Activated CD4-positive, alpha-beta T cell treated with anti-CD3 and anti-CD28 coated beads for 48 hours (primary cell): ENCODE measurements at places on chromosomes 2 and 18.

- DNase-seq, result no peak
These were observed 356.2 kb upstream of the SMIM21 start for GRCh38 chr18:75783566-75784281.

- no peak for DNase-seq
These were observed 44.6 kb downstream of the IRS1 start for GRCh38 chr2:226754821-226755604.

- peak; percentile 82 for DNase-seq
These were observed 23.6 kb upstream of the HES6 start for GRCh38 chr2:238263204-238264071.

- DNase-seq, result peak; percentile 18
These were observed 11.5 kb upstream of the TRIB2 start for GRCh38 chr2:12705230-12705629.

GRCh38 chr2:126910637-126911036 lies 11.9 kb downstream of the TEX51 start:
- no peak for DNase-seq

DNA sequence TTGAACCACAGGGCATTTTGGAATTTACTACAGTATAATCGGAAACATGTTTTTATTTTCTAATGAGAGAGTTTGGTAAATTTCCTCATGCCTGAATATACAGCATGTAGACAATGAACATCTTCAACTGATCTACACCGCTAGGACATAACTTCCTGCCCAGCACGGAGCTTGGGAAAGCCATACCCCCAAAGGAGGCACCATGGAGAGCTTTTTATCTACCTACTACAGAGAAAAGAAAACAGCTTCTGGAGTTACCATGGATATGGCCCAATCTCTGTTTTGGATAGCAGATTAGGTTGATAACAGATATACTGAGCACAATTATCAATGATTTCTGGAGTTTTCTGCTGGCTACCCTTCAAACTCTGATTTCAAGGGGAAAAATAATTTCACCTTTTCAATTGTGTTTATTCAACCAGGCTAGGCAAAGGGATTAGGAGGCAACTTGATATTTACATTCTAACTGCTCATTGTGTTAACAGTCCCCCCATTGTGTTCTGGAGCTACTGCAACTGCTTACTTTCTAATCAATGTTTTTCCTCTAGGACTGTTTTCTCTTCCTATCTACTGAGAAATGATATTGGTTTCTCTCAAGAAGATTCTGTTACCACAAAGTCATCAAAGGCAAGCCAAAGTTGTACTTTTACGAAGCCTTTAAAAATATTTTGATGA lies 123.0 kb upstream of the ARHGAP28 start:
- DNase-seq, result no peak

GRCh38 chr2:172597176-172597842 lies 41.4 kb downstream of the PDK1 start:
- no peak for DNase-seq

DNA sequence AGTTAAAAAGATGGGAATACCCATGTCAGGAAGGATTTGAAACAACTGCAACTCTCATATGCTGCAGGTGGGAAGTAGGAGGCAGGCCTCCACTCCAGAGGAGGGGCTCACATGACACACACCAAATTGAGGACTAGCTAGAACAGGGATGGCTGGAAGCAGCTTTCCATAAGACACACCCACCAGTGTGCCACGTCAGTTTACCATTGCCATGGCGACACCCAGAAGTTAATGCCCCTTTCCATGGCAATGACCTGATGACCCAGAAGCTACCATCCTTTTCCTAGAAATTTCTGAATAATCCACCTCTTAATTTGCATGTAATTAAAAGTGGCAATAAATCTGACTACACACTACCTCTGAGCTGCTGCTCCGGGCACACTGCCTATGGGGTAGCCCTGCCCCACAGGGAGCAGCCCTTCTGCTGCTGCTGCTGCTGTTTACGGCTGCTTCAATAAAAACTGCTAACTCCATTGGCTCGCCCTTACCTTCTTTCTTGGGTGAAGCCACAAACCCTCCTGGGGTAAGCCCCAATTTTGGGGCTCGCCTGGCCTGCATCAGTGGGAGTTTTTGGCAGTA lies 89.4 kb downstream of the RRM2 start:
- no peak for DNase-seq

DNA sequence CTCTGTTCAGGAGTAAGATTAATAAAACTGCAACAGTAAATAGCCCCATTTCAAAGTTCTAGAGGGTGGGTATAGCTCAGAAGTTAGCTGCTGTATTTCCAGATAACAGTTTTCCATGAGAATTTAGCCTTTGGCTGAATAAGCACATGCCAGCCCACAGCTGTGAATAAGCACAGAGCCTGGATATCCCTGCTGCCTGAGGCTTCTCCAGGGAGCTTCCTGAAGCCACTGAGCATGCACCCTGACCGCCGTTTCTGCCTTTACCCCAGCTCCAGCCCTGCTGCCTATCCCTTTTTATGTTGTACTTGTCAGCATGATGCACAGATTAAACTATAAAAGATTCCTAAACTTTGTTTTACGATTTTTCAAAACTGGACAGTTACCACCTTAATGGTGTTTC lies 85.3 kb downstream of the FEZ2 start:
- no peak for DNase-seq

DNA sequence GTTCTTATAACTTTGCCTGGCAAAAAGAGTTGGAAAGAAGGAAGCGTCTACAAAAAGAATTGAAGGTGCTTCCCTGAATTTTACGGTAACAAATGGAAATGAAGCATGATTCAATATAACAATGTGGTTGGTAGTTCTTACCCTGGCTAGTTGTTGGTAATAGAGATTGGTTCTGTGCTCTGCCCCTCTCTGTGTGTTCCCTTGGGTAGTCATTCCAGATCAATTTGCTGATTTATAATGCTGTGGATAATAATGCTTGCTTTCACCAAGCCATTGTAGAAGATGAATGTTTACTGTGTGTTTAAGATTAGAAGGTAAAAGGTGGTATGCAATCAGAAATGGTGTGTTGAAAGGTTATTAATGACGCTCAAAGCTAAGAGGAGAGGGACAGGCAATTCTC lies 577.8 kb upstream of the NXPH2 start:
- DNase-seq, result no peak
